ENCODE measurements at places on chromosomes 13 and 19. TPM values are rescaled to one million over a fixed set of nuclear protein-coding genes. Genes with fewer than 3 reads are reported as not detected.

DNA sequence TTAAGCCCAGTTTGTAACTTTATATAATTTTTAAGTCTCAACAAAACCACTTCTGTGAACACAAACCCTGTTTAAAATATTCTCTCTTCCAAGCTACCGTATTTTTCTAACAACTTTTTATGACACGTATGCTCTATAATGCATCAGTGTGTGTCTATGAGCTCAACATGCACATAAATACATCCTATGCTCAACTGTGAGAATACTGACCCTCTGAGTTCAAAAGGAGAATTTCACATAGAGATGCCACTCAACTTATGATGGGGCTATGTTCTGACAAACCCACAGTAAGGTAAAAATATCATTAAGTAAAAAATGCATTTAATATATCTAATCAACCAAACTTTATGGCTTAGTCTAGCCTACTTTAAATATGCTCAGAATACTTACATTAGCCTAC lies 1139.7 kb upstream of the SPRY2 start:
- no peak for DNase-seq

GRCh38 chr13:32255724-32256109 lies 59.4 kb downstream of the ZAR1L start:
- no peak for DNase-seq

- no peak for DNase-seq
Measured at GRCh38 chr13:112724788-112725345, 35.0 kb downstream of the ATP11A start.

GRCh38 chr19:695352-695949 lies at the start of gene PRSS57:
PRSS57 (minus strand) TSS chr19:695452; CDS start chr19:695430, 22 bp downstream.
- DNase-seq: no peak

GRCh38 chr19:48308631-48309586 lies 16.4 kb upstream of the EMP3 start:
- no peak for DNase-seq

DNA sequence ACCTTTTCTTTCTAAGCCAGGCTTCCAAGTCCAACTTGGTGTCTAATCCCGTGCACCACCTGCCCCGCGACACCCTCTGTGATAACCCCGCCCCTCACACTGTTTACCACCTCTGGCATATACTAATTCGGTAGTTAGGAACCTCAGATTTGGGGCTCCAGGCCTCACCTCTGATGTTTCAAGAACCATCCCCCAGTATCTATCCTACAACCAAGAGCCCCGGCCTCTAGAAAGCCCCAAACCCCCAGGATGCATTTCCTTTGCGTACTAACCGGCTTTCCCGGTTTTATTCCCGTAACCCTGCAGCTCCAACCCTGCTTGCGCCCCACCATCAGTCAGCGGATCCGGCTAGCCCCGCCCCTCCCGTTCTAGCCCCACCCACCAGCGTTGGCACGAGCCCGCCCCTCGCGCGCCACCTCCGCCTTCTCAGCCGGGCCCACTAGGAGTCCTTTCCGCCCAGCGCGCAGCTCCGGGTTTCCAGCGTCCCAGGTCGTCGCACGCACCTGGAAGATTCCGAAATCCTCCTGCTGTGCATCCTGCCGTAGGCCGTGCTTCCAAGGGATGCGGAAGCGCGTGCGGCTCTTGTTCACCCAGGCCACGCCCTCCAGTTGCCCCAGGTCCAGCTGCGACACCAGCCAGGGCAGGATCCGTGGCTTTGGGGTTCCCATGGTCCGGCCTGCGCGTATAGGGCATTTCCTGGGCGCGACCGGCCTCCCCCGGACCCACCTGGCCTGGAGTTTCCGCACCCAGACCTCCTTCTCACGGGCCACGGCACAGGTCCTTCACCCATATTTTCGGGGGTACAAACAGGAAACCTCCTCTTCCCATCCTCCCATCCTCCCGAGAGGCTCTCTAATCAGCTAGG lies 1.3 kb downstream of the IRF3 start:
- peak; percentile 94 for DNase-seq

DNA sequence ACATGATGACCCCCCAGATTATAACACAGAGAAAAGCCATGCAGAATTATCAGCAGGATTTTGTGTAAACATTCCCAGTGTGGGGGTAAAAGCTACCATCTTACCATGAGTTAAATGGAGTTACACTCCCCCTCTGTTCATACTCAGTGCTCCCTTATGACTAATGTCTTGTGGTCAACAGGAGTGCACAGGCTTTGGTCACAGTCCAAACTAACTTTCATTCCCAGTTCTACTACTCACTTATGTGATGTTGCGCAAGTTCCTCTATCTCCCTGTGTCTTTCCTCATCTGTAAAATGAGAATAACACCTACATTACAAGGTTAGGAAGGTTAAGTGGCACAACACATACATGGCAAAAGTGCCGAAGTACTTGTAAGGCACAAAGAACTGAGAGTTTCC lies 277.9 kb downstream of the RBM26 start:
- no peak for DNase-seq

GRCh38 chr13:44117351-44117750 lies 237.6 kb downstream of the LACC1 start:
- DNase-seq: no peak

- DNase-seq: no peak
Measured at GRCh38 chr13:81001828-81002385, 661.0 kb upstream of the SPRY2 start.

DNA sequence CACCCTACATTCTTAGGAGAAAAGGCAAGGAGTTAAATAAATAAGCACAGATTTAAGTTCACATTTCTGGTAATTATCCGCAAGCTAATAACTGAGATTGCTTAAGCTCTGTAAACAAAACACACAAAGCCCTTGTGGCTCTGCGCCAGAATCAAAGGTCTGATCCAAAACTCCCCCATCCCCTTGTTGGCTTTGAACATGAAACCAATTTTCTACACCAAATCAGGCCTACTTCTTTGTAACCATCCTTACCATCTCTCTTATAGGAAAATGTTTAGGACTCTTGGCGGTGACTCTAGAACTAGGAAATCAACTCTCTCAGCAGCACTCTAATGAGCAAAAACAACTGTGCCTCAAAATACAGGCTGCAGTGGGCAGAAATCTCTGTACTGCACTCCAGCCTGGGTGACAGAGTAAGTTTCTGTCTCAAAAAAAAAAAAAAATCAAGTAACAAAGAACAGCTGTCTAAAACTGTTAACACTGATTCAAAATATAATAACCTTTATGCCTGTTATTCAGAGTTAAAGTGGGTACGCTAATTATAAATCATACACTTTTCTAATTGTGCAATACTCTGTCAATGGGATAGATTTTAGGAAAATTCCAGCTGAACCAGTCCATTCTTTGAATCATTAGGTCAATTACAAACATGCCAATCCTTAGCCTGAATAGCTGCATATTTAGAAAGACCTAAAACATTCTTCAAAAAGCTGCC lies 25.8 kb downstream of the ABCC4 start:
- DNase-seq: no peak

- DNase-seq: no peak
Measured at GRCh38 chr13:98068521-98068920, 74.4 kb upstream of the FARP1 start.

DNA sequence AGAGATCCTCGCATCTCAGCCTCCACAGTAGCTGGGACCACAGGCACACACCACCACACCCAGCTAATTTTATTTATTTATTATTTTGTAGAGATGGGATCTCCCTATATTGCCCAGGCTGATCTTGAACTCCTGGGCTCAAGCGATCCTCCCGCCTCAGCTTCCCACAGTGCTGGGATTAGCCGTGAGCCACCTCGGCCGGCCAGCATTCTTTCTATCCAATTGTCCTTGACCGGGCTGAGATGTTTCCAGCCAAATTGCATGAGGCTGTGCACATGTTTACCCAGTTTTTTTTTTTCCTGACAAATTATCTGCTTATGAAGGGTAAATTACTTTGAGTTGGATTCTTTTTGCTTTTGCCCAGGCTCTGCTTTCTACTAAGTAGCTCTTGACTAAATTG lies 28.2 kb downstream of the UNC13A start:
- no peak for DNase-seq

DNA sequence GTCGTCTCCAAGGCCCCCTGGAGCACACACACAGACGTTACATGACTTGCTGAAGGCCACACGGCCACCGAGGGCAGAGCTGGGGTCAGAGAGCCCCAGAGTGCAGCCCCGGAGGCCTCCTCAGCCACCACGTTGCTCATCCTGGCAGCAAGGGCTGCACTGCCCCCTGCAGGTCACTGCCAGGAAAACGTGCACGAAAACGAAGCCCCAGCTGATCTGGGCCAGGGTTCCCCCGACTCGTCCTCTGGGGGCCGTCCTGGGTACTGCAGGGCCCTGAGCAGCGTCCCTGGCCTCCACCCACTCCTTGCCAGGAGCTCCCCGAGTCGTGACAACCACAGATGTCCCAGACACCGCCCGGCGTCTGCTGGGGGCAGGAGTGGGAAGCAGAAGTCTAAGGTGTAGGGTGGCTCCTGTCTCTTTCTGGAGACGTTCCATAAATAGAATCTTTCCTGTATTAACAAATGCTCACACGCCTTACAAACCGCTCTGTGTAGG lies 3.4 kb downstream of the TPGS1 start:
- peak; percentile 87 for DNase-seq

GRCh38 chr19:1980091-1980808 lies 35.3 kb downstream of the BTBD2 start:
- no peak for DNase-seq

- DNase-seq: peak; percentile 64
Measured at GRCh38 chr19:47430041-47430802, 10.9 kb upstream of the MEIS3 start.

DNA sequence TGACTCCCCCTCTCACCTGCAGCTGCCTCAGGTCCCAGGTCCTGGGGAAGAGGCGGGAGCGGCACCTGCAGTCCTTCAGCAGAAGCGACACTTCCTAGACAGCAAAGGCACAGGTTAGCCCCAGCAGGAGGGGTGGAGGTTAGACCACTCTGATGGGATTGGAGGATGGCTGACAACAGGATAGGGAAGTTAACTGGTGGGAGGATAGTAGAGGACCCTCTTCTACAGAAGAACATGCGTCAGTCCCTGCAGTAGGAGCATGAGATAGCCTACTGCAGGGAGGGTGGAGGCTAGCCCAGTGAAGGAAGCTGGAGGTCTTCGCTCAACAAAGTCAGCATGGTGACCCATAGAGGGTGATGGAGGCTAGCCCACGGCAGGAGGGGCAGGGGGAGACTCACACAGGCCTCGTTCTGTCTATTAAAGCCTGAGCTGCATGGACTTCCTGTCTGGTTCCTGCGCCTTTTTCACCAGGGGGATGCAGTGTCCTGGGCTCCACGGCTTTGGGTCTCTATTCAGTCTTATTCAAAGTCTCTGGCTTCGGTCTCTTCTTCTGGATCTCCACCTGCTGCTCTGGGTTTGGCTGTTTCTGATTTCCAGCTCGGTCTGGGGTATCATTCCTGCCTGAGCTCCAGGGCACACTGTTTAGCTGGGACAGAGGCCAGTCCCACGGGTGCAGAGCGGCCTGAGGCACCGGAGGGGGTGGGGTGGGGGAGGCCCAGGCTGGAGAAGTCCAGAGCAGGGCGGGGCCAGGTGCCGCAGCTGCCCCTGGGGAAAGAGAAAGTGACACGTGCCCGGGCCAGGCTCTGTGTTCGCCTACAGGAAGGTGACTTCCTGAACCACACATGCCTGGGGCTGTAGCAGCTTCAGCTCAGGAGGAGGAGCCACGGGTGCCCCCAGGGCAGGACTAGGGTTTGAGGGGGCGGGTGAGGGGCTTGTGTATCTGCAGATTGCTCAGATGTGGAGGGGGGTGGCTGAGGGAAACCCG lies 7.3 kb downstream of the IFNL3 start:
- DNase-seq: peak; percentile 74

DNA sequence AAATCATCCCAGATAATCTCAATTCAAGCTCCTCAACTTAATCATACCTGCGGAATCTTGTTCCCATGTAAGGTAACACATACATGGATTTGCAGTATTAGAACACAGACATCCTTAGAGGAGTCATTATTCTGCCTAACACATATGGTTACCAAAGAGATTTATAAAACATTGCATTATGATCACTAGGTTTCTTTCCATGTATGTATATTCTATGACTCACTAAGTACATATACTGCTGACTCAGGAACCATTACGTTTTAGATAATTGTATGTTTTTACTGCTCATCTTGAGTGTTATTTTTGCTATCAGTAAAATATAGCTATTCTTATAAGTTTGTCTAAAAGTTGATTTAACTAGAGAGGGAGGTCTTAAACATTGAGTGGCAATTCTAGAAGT lies 182.9 kb downstream of the SLITRK6 start:
- no peak for DNase-seq

DNA sequence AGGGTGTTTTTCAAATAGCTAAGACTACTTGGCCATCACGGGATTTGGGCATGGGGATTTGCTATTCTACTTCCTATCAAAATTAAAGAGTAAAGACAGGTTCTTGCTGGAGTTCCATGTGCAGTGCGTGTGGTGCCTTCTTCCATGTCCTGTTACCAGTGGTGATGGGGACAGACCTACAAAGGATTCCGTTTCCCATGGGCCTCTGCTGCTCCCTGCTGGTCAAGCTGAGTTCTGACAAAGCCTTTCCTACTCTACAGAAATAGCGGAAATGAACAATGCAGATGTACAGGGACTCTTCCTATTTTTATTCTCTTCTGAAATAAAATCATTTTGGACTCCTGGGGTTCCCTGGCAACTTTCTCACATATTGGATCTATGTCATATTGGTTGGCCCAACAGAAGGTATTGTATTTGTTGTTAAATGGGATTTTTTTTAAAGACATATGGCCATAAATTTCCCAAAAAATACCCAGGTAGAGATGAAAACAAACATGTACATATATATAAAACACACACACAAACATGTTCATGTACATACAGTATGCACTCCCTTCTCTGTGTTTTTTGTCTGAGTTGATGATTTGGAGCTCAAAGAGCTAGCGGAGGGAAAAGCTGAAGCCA lies 90.5 kb upstream of the SLC15A1 start:
- DNase-seq: peak; percentile 73

GRCh38 chr13:110297011-110297410 lies 9.9 kb downstream of the COL4A1 start:
- DNase-seq: no peak

DNA sequence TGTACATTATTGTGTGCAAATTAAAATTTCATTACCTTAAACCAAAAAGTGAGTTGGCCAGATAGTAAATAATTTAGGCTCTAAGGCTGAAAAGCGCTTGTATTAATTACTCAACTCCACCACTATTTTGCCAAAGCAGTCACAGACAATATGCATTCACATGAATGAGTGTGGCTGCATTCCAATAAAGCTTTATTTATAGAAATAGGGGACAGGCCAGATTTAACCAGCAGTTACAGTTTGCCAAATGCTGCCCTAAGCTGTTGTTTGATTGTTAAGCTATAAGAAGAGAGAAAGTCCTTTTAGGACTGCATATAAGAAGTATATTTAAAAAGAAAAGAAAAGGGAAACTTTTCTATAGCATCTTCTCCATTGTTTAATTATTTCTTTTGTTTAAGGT lies 342.6 kb downstream of the ITGBL1 start:
- DNase-seq: no peak

EEF1AKMT1 gene
- not detected for total RNA-seq

ZNF490 gene
- total RNA-seq: 14.2 TPM

NBEA gene
- 15.2 TPM for total RNA-seq

ERICH6B gene
- not detected for total RNA-seq

RAB3A gene
- not detected for total RNA-seq

ZNF763 gene
- 15.1 TPM for total RNA-seq

KIR2DL3 gene
- 0.55 TPM for total RNA-seq

KLK14 gene
- not detected for total RNA-seq

SMIM17 gene
- total RNA-seq: not detected

DOCK6 gene
- total RNA-seq: 66.4 TPM
